SW480 (cell line): ENCODE measurements at places on chromosomes 6 and 20.

DNA sequence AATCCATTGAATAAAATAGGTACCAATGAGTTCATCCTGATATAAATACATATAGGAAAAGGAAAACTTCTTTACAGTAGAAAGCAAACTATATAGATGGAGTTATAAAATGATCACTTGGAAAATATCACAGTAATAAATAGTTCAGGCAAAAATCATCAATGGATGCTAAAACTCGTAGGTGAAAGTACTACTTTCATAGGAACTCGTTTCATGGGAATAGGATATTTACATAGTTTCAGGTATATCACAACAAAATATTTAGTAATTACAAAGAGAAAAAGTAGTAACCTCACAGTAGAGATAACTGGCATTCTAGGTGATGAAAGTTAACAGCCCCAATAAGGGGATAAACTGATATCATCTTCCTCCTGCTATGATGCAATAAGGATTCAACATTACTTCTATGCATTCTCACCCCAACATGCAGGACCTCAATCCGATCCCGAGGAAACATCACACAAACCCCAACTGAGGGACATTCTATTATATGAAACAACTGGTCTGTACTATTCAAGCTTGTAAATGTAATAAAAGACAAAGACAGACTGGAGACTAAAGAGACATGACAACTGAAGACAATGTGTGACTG lies 13.7 kb downstream of the DDO start:
- DNase-seq, result no peak

- DNase-seq, result no peak
Measured at GRCh38 chr6:3094815-3095214, 23.7 kb upstream of the BPHL start.

DNA sequence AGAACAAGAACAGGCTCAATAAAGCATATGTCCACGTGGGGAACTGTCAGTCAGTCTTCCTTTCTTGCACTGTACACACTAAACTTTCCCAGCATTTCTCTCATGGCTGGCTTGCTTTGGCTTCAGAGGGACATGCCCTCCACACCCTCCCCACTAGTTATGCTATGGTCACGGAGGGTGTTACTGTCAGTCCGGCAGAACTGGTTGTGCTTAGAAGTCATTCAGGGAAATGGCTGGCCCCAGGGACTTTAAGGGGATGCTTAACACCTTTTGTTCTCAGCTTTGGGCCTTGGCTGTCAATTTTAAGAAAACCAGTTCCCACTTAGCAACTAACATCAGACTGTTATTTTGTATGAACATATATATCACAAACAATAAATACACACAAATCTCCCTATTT lies 55.1 kb downstream of the ELOVL5 start:
- no peak for DNase-seq

GRCh38 chr20:22320245-22320915 lies 264.0 kb downstream of the FOXA2 start:
- no peak for DNase-seq

GRCh38 chr6:41711323-41712038 lies 23.9 kb downstream of the TFEB start:
- no peak for DNase-seq

DNA sequence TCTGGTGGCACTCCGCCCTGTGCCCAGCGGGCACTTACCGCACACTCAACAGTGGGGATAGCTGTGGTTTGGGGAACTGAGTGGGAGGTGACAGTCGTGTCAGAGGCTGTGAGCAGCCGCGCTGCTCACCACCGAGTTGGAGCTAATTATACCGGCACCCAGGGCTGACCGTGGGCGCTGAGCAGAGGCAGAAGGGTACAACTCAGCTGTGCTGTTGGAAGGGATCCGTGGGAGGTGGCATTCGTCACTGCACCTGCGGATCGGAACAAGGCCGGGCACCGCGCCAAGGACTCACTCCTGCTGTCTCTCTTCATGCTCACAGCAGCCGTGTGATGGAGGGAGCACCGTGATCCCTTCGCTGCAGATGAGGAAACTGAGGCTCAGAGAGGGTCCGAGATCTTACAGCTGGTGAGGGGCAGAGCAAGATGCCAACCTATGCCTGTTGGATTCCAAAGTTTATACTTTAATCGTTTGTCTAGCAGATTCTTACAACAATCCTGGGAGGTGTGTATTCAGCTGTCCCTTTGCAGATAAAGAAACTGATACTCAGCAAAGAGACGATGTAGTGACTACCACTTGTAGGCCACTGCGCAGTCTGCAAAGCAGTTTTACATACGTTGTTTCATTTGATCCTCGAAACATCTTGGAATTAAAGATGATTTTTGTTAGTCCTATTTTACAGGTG lies 713 bp upstream of the ELMO2 start:
- DNase-seq, result peak; percentile 87

- no peak for DNase-seq
Measured at GRCh38 chr20:43295263-43295662, 105.6 kb upstream of the PTPRT start.

DNA sequence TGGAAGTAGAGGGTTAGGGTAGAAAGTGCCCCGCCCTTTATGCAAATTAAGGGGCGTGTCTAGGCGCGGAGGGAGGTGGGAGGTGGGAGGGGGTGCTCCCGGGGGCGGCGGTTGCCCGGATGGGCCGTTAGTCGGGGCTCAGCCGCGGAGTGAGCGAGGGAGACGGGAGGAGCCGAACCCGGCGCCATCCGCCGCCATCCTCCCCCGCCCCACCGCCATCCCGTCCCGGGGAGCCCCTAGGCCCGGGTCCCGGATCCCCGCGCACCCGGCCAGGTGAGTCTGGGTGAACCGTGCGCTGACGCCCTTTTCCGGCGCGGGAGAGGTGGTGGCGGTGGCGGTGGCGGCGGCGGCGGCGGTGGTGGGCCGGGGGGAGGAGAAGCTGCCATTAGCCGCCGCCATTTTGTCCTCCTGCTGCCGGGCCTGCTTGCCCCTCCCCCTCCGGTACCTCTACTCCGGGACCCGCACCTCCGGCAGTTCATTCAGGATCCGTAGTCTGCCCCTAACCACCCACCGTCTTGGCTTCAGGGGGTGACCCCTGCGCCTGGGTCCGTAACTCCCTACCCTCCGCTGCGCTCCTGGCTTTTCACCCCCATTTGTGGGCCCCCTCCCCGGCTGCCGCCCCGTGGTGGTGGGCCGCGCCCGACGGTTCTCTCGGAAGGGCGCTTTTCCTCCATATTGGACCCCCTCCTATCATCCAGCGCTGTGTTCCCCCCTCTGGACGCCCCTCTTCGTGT lies at the start of gene PRRC2A:
PRRC2A (plus strand) TSS at position 130 of the 734 bp plus-strand sequence. CDS start 2,075 bp downstream, outside the sequence.
- DNase-seq, result peak; percentile 68

GRCh38 chr6:152918991-152919390 lies 63.9 kb downstream of the FBXO5 start:
- no peak for DNase-seq

DNA sequence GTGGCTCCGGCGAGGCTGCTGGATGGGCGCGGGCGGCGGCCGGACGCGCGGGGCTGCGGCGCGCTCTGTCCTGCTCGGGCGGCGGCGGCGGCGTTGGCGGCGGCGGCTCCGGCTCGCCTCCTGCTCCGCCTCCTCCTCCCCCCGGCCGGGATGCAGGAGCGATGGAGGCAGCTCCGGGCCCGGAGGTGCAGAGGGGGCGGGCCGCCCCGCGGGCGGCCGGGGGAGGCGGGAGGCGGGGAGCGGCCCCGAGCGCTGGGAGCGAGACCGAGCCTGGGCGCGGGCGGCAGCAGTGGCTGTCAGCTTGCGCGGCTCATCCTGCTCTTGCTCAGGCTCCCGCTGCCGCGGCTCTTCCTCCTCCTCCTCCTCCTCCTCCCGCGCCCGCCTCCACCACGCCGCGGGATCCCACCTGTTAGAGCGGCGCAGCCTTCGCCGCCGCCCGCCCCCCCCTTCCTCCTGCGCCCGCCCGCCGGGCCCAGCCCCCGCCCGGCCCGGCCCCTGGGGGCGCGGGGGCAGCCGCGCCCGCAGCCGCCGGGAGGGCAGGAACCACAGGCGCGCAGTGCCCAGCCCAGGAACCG lies at the start of gene NOL4L:
NOL4L (minus strand) TSS at position 323 of the 575 bp plus-strand sequence. CDS start 443 bp downstream, outside the sequence.
- peak; percentile 70 for DNase-seq

- DNase-seq, result no peak
Measured at GRCh38 chr20:41169162-41169690, 31.9 kb downstream of the PLCG1 start.

GRCh38 chr20:7113577-7114466 lies 346.3 kb downstream of the BMP2 start:
- DNase-seq, result peak; percentile 64

DNA sequence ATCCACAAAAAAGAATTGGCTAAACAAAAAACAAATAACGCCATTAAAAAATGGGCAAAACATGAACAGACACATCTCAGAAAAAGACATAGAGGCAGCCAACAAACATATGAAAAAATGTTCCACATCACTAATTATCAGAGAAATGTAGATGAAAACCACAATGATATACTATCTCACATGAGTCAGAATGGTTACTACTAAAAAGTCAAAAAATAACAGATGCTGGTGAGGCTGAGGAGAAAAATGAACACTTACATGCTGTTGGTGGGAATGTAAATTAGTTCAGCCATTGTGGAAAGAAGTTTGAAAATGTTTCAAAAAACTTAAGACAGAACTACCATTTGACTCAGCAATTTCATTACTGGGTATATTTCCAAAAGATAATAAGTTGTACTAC lies 430.1 kb upstream of the JAG1 start:
- no peak for DNase-seq

DNA sequence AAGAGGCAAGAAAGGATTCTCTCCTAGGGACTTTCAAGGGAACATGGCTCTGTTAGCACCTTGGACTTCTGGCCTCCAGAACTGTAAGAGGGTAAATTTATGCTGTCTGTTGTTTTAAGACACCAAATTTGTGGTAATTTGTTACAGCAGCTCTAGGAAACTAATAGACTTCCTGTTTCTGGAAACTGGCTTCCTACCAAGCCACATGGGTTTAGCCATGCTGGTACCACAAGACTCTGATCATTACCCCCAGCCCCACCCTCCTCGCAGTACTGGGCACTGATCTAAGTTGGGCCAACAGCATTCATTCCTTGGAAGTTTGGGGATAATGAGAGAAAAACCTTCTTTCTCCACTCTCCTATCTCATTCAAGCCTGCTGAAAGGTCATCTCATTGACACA lies 109.5 kb upstream of the SMLR1 start:
- no peak for DNase-seq

GRCh38 chr6:118134206-118134605 lies 227.1 kb downstream of the SLC35F1 start:
- DNase-seq, result no peak

GRCh38 chr20:47318027-47318585 lies 38.4 kb downstream of the ZMYND8 start:
- DNase-seq, result peak; percentile 89

DNA sequence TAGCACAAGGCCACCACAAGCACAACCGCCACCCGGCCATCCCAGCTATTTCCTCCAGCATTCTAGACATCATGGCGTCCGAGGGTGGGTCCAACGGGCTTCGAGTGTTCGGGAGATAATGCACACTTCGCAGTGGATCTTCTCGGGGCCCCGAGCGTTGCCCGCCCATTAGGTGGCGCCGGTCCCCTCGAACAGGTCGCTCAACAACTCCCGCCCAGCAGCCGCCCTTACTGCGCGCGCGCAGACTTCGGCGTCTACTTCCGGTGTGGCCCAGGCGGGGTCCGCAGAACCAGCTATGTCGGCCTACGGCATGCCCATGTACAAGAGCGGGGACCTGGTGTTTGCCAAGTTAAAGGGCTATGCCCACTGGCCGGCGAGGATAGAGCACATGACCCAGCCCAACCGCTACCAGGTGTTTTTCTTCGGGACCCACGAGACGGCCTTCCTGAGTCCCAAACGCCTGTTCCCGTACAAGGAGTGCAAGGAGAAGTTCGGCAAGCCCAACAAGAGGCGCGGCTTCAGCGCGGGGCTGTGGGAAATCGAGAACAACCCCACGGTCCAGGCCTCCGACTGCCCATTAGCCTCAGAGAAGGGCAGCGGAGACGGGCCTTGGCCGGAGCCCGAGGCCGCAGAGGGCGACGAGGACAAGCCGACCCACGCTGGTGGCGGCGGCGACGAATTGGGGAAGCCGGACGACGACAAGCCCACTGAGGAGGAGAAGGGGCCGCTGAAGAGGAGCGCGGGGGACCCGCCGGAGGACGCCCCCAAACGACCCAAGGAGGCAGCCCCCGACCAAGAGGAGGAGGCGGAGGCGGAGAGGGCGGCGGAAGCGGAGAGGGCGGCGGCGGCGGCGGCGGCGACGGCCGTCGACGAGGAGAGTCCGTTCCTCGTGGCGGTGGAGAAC lies at the start of gene HDGFL1:
HDGFL1 (plus strand) TSS at position 286 of the 904 bp plus-strand sequence; CDS start at position 296, 10 bp downstream.
- no peak for DNase-seq

GRCh38 chr20:57008217-57008616 lies 258.2 kb downstream of the BMP7 start:
- no peak for DNase-seq

GRCh38 chr6:121884620-121885019 lies 449.2 kb downstream of the GJA1 start:
- DNase-seq, result no peak

GRCh38 chr6:107386340-107386739 lies 73.0 kb downstream of the PDSS2 start:
- DNase-seq, result no peak

- DNase-seq, result no peak
Measured at GRCh38 chr6:1665214-1665613, 55.5 kb downstream of the FOXC1 start.

DNA sequence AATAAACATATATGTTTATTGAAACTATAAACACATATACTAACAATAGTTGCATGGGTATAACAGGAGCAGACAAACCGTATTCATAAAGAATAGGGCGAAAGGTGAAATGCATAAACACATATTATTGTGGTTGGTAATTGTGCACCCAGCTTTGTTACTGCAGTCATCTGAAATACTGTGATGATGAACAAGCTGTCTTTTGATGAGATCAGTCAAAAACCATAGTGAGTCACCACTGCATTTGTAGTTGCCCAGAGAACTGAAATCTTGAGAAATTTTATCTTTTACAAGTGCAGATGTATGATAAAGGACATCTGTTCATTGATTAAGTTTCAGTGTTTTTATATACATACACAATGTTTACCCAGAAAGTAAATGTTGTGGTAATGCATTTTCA lies 133.7 kb downstream of the MYO6 start:
- DNase-seq, result peak; percentile 0

- DNase-seq, result peak; percentile 18
Measured at GRCh38 chr6:73514746-73515110, 6.1 kb downstream of the EEF1A1 start.

DNA sequence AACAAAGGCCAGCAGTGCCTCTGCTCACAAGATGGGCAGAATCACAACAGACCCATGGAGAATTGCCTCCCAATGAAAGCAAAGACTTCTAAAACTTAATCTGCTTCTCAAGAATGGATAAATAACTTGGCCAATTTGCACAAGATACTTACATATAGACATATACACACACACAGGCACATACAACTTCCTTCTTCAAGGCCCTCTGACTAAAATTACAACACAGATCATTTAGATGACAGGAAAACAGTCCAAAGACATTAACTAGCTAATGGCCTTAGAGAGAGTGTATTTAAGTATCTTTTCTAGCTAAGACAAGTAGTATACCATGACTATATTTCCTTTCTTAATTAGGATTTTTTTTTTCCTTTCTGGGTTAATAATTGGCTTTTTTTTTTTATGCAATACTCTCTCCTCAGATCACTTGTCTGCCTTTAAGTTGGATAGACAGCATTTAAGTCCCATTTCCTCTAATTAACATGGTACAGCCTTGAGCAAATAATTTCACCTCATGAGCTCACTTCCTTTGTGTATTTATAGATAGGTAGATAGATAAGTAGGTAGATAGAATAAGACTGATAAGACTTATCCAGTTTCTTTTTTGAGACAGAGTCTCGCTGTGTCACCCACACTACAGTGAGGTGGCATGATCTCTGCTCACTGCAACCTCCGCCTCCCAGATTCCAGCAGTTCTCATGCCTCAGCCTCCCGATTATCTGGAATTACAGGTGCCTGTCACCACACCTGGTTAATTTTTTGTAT lies 70.0 kb downstream of the NRSN1 start:
- no peak for DNase-seq
